ENCODE measurements at places on chromosomes 5 and 9. TPM values are rescaled to one million over a fixed set of nuclear protein-coding genes. Genes with fewer than 3 reads are reported as not detected.
A peak's percentile ranks its signal among the peaks of the same experiment; 100 is the strongest.

SHOC1 gene
- not detected for total RNA-seq

GRCh38 chr5:181198905-181199519 is 6.0 kb downstream of the TRIM7 start:
- no peak overlapping the region for H3K4me3 ChIP-seq
- no peaks in the 10 kb centered on the region for H3K36me3 ChIP-seq
- DNase-seq = no peak

DNA sequence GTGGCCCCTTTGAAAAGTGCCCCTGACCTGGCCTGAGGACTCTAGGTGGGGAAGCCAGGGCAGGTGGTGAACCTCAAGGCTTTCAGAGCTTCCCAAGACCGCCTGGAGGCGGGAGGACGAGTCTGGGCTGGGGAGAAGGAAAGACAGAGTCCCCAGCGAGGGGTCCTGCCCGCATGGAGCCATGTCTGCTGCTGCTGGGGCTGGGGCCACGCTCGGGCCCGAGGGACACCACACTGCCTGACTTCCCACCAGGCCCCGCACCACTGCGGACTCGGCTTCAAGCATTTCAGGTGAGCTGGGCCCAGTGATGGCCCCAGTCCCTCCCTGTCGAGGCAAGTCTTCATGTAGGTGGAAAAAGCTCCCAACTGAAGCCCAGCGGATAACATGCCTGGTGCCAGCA is 62.1 kb upstream of the SARDH start:
- peaks cover 5% of the 10 kb centered on the region for H3K4me1 ChIP-seq
- H3K4me3 ChIP-seq = no peak overlapping the region
- DNase-seq = no peak
- H3K27me3 ChIP-seq = no peaks in the 10 kb centered on the region
- H3K27ac ChIP-seq = no peak overlapping the region
- H3K36me3 ChIP-seq = no peaks in the 10 kb centered on the region

STING1 gene
- 79.2 TPM for total RNA-seq

DNA sequence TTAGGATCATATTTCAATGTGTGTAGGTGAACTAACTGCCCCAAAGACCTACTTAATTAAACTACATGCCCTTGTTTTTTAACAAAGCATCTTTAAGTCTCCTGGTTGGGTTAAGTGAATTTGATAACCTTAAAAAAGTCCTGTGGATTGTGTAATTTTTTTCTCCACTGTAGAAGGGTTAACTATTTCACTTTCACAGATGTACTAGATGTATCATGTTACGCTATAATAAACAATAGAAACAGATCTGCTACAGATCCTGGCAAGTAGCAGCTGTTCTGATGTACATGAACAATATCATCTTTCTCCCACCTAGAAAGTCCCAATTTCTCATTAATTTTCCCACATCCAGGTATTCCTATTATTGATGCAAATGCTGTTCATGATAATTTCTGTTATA is 18.9 kb downstream of the KIF24 start:
- no peaks in the 10 kb centered on the region for H3K36me3 ChIP-seq
- no peak overlapping the region for H3K27ac ChIP-seq
- no peak for DNase-seq
- H3K4me3 ChIP-seq = no peak overlapping the region
- no peaks in the 10 kb centered on the region for H3K4me1 ChIP-seq

GRCh38 chr5:128539038-128539429 is 989 bp upstream of the FBN2 start:
- peak; percentile 42 for DNase-seq
- peaks cover 2% of the 10 kb centered on the region for H3K4me1 ChIP-seq
- H3K27me3 ChIP-seq = no peaks in the 10 kb centered on the region
- H3K4me3 ChIP-seq = peak overlapping the region; percentile 95

DNA sequence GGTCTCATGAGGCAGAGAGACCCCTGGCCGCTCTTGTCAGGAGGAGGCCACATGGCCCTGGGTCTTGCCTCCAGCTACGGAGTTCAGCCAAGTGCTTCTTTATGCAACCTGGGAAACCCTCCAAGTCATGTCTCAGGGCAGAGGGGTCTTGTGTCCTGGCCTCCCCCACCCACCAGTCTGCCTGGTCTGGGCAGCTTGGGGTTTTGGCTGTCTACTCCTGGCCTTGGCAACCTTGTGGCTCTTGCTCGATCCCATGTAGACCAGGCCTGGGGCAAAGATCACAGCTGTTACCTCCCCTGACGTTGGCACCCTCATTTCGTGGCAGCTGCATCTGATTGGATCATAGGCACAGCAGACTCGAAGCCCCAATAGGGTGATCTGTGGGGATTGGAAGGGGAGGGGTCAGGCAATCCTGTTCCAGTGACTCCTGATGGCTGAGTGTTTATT is 28.4 kb downstream of the JADE2 start:
- no peak for DNase-seq
- H3K27ac ChIP-seq = no peak overlapping the region
- no peaks in the 10 kb centered on the region for H3K36me3 ChIP-seq
- H3K27me3 ChIP-seq = no peaks in the 10 kb centered on the region
- H3K4me1 ChIP-seq = no peaks in the 10 kb centered on the region

EQTN gene
- not detected for total RNA-seq

- peaks cover 34% of the 10 kb centered on the region for H3K4me1 ChIP-seq
- H3K27ac ChIP-seq = peak overlapping the region; percentile 13
- DNase-seq = peak; percentile 28
- H3K36me3 ChIP-seq = no peaks in the 10 kb centered on the region
- no peaks in the 10 kb centered on the region for H3K27me3 ChIP-seq
- H3K4me3 ChIP-seq = no peak overlapping the region
Observed at GRCh38 chr9:96612105-96612965, 7.3 kb downstream of the CDC14B start.

GRCh38 chr9:4548811-4549725 is 58.8 kb downstream of the SLC1A1 start:
- H3K4me3 ChIP-seq = no peak overlapping the region
- no peaks in the 10 kb centered on the region for H3K27me3 ChIP-seq
- no peaks in the 10 kb centered on the region for H3K36me3 ChIP-seq
- H3K4me1 ChIP-seq = no peaks in the 10 kb centered on the region
- peak; percentile 47 for DNase-seq
- H3K27ac ChIP-seq = no peak overlapping the region

SCGB3A2 gene
- total RNA-seq = not detected

DNA sequence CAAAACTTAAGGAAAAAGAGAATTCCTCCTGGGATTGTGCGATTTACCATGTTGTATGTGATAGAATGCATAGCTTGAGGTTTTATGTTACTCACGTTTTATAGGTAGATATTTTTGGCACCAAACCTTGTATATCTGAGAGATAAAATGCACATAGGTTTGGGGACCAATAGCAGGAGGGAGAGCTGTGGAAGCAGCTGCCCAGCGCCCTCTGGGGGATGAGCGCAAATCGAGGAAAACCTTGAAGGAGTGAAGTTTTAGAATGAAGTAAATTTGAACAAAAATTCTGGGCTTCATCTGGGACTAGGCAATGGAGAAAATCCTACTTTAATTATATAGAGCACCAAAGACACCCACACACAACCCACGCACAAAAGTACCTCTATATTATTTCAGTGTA is 197.0 kb downstream of the ADCY2 start:
- H3K4me3 ChIP-seq = no peak overlapping the region
- no peak overlapping the region for H3K27ac ChIP-seq
- no peaks in the 10 kb centered on the region for H3K4me1 ChIP-seq
- H3K27me3 ChIP-seq = no peaks in the 10 kb centered on the region
- DNase-seq = no peak

- no peak overlapping the region for H3K4me3 ChIP-seq
- peaks cover 10% of the 10 kb centered on the region for H3K4me1 ChIP-seq
- DNase-seq = no peak
- no peaks in the 10 kb centered on the region for H3K27me3 ChIP-seq
Observed at GRCh38 chr5:37580106-37580505, 201.0 kb downstream of the WDR70 start.

DNA sequence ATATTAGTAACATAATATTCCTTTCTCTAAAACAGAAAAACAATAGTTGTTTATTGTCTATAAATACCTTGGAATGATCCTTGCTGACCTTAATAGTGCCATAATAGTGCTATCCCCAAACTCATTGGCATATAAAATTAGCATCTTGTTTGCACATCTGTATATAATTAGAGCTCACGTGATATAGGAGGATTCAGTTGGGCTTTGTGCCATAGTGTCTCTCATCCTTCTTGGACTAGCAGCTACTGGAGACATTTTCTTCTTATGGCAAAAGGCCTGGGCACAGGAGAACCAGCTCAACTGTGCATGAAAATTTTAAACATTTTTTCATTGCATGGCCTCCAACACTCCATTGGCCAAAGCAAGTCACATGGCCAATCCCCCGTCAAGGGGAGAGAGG is 342.5 kb downstream of the SPATA31D1 start:
- DNase-seq = no peak
- H3K4me3 ChIP-seq = no peak overlapping the region
- H3K27me3 ChIP-seq = no peaks in the 10 kb centered on the region
- no peaks in the 10 kb centered on the region for H3K36me3 ChIP-seq

GRCh38 chr5:543755-544674 is 19.8 kb upstream of the SLC9A3 start:
- no peak for DNase-seq
- no peaks in the 10 kb centered on the region for H3K36me3 ChIP-seq
- no peaks in the 10 kb centered on the region for H3K4me1 ChIP-seq
- H3K27me3 ChIP-seq = no peaks in the 10 kb centered on the region

DNA sequence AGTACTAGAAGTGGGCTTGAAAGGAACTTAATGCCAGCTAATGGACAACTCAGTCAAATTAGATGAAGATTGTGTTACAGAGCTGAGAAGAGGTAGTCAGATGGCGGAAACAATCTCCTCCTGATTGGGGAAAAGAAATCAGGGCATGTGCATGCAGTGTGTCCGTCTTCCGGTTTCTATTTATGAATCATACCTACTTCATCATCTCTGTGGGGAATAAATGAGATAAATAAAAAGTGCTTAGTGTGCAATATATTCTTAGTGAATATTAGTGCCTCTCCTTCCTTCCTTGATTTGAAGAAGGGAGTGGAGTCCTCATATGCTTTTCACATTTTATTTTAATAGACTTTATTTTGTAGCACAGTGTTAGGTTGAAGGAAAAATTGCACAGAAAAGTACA is 108.7 kb upstream of the NFIL3 start:
- no peaks in the 10 kb centered on the region for H3K4me1 ChIP-seq
- DNase-seq = no peak
- H3K4me3 ChIP-seq = no peak overlapping the region
- no peak overlapping the region for H3K27ac ChIP-seq
- H3K27me3 ChIP-seq = no peaks in the 10 kb centered on the region
- no peaks in the 10 kb centered on the region for H3K36me3 ChIP-seq

GRCh38 chr5:151448038-151448985 is 909 bp downstream of the SLC36A1 start:
- peaks cover 4% of the 10 kb centered on the region for H3K4me1 ChIP-seq
- peak; percentile 8 for DNase-seq
- H3K27me3 ChIP-seq = no peaks in the 10 kb centered on the region

DNA sequence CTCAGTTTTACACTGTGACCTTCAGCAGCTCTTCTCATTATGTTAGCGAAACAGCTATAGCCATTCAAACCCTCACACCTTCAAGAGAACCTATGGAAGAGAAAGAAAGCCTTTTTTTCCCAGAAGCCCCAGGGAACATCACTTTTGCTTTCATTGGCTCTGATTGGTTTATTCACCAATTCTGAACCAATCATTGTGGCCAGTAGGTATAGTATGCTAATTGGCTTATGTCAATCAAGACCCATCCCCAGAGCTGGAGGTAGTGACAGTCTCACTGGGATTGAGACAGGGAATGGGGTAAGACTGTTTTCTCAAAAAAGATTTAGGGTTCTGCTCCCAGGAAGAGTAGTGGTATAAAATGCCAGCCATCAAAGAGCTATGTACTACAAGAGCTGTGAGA is 74.1 kb upstream of the FSD1L start:
- peaks cover 23% of the 10 kb centered on the region for H3K36me3 ChIP-seq
- H3K27ac ChIP-seq = peak overlapping the region; percentile 30
- H3K4me1 ChIP-seq = peaks cover 8% of the 10 kb centered on the region
- no peak overlapping the region for H3K4me3 ChIP-seq

- no peaks in the 10 kb centered on the region for H3K27me3 ChIP-seq
Observed at GRCh38 chr5:7742241-7742656, 108.7 kb downstream of the CFAP90 start.

ERGIC1 gene
- total RNA-seq = 85.1 TPM

DNA sequence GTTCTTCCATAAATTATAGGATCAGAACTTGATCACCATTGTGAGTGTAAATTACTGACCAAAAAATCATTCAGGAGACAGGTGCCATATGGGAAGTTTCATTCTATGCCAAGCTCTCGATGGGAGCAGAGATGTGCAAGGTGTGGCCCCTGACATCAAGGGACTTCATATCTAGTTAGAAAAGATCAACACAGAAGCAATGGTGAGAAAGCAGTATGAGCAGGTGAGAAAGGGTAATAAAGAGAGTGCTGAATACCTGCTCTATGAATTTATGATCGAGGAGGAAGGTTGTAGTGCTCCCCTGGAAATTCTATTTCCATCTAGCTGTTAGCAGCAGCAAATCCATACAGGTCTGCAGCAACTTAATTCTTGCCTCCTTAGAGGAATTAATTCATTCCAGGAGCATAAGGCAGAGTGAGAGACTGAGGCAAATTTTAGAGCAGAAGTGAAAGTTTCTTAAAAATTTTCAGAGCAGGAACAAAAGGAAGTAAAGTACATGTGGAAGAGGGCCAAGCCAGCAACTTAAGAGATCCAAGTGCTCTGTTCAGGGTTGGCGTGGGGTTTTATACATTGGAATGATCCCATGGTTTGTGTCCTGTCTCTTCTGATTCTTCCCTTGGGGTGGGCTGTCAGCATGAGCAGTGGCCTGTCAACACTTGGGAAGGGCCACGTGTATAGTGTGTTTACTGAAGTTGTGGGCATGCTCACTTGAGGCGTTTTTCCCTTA is 181.8 kb downstream of the SAXO1 start:
- H3K36me3 ChIP-seq = no peaks in the 10 kb centered on the region
- no peak overlapping the region for H3K27ac ChIP-seq
- H3K27me3 ChIP-seq = no peaks in the 10 kb centered on the region
- no peak overlapping the region for H3K4me3 ChIP-seq
- no peak for DNase-seq

All from cardiac muscle cell (in vitro differentiated cells and primary cell).